ENCODE measurements at places on chromosomes 1 and 21.

GRCh38 chr1:231387770-231388669 is 34.1 kb downstream of the EGLN1 start:
- DNase-seq: peak; percentile 56

DNA sequence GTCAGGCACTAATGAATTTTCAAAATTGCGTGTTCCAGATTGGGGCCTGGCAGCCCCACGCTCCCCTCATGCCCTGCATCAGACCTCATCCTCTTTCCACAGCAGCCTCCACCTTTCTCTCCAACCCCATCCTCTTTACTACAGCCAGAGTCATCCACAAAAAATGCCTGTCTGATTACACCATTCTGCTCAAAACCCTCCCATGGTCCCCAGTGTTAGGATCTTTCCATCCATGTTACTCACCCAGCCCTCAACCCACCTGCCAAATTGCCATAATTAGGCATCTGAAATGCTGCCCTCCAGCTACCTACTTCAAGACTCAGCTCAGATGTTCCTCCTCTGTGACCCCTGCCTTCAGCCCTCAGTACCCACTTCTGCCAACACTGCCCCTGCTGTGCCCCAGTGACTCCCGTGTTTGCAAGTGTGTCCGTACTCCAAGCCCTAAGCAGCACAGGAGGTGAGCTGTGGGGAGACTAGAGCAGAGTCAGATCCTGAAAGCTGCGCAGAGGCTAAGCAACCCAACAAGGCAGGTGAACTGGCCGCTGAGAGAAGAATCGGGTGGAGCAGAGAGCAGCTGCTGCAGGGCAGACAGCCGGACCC is 715 bp upstream of the ARTN start:
- peak; percentile 79 for DNase-seq

GRCh38 chr1:226678701-226679100 is 60.4 kb downstream of the ITPKB start:
- no peak for DNase-seq

DNA sequence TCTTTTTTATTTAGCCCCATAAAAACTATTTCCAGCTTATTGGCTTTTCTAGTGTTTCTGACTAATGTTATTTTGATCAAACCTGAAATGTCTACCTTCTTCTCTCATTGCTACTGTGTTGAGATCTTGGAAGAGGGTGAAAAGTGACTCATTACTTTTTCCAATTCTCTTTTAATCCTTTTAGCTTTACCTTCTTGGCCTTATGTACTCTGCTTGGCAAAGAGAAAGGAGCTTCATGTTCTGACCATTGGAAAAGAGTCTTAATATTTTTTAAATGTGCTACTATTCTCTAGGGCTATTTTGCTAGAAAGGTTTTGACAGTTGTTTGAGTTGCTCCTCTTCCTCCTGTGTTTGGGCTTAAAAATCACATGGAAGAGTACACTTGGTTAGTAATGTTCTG is 97.8 kb upstream of the CHODL start:
- DNase-seq: no peak

DNA sequence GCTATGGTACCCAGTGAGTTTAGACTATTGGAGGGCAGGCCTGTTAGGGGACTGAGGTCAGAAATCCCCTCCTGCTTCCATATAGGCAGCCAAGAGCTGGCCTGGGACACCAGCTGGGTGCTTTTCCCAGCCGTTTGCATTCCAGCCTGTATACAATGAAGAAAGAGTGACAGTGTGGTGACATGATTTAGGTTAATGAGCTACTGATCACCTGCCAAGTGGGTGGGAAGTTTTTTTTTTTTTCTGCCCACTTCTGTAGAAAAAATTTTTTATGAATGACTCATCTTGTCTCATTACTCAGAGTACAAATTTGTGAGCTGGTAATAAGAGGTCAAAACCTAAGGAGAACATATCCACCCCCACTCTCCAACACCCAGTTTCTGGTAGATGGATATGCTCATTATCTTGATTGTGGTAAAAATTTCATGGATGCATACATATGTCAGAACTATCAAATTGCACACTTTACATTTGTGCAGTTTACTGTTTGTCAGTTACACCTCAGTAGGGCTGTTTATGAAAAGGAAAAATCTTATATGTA is 16.4 kb upstream of the CGN start:
- DNase-seq: peak; percentile 88

DNA sequence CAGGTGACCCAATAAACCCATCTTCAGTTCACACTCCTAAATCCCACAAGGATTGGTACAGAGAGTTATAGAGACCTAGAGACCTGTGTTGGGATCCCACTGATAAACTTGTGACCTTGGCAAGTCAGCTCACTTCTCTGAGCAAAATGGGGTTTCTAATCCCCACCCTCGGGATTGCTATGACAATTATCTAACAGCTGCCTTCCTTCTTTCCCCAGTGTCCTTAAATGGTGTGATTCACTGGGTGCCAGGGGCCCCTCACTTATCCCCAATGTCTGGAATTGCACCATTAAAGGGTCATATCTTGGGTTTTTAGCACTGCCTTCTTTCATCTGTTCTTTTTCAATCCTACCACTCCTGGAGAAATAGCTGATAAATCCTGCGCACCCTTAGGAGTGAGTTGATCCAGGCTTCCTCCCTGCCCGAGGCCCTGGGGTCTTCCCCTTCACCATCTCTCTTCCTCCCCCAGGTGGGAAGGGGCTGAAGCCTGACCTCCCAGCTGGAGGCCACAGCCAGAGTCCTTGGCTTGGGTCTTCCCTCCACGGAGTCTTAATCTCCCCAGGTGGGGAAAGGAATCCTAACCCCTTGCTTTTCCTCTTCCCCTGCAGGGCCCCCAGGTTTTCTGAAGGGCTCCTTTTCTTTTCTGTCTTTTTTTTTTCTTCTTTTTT is 39.7 kb downstream of the LACTBL1 start:
- DNase-seq: no peak

GRCh38 chr21:32981096-32981495 is 44.6 kb upstream of the OLIG2 start:
- no peak for DNase-seq

DNA sequence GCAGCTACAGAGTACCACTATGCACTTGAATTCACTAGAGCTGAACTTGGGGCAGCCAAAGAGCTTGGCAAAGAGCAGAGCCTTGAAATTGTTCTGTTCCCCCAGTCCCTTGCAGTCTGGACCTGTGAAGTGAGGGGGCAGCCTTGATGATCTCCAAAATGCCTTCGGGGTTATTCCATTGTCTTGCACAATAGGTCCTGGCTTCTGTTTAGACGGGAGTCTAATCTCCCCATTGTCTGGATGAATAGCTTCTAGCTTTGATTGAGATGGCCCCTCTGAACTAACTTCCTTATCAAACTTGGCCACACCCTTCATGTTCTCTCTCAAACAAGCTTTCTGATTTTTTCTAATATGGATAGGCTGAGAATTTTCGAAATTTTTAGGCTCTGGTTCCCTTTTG is 72.6 kb downstream of the PGM1 start:
- DNase-seq: no peak

DNA sequence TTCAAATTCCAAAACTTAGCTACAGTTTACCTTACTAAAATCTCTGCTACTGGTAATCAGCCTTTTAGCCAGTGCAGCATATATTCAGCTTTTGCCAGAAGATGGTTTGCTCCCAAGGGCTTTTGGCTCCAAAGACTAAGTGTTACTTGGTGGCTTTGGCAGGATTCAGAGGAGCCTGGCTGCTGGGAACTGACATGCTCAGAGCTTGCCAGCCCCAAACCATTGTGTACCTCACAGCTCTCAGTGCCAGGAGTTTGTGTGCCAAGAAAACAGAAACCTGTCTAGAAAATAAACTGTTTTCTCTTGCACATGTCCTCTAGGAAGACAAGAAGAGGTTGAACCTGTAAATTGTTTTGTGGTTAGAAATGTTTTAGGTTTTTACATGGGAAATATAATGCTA is 315.9 kb downstream of the ST6GALNAC3 start:
- DNase-seq: no peak

- DNase-seq: no peak
Measured at GRCh38 chr1:116352349-116352813, 20.7 kb upstream of the ATP1A1 start.

GRCh38 chr1:92768296-92768695 is 16.6 kb downstream of the EVI5 start:
- no peak for DNase-seq

DNA sequence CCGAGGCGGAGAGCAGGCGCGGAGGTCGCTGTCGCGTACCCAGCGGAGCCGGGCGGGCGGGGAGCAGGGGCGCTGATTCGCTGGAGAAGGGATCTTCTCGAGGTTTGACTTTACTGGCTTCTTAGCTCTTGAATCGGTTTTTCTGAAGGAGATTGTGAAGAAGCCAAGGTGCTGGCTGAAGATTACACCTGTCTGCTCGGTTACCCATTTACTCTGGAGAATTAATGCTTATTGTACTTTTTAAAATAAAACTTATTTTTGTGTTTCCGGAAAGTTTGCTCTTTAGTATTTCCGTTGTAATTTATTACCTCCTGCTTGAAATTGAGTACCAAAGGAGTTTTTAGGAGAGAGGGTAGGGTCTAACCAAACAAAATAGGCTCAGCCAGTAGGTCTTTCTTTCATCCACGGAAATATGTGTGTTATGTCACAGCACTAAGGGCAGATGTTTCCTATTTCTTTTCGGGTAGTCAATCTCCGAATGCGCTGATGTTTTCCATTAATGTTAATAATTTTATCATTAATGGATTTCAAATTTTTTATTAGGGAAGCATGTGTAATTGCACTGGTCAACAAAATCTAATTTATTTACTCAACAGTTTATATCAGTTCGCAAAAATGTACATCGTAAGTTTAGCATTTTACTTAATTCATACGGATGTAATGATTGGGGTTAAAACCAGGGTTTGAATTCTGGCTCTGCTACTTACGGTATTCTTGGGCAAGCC is 510 bp upstream of the GNG5 start:
- DNase-seq: no peak

DNA sequence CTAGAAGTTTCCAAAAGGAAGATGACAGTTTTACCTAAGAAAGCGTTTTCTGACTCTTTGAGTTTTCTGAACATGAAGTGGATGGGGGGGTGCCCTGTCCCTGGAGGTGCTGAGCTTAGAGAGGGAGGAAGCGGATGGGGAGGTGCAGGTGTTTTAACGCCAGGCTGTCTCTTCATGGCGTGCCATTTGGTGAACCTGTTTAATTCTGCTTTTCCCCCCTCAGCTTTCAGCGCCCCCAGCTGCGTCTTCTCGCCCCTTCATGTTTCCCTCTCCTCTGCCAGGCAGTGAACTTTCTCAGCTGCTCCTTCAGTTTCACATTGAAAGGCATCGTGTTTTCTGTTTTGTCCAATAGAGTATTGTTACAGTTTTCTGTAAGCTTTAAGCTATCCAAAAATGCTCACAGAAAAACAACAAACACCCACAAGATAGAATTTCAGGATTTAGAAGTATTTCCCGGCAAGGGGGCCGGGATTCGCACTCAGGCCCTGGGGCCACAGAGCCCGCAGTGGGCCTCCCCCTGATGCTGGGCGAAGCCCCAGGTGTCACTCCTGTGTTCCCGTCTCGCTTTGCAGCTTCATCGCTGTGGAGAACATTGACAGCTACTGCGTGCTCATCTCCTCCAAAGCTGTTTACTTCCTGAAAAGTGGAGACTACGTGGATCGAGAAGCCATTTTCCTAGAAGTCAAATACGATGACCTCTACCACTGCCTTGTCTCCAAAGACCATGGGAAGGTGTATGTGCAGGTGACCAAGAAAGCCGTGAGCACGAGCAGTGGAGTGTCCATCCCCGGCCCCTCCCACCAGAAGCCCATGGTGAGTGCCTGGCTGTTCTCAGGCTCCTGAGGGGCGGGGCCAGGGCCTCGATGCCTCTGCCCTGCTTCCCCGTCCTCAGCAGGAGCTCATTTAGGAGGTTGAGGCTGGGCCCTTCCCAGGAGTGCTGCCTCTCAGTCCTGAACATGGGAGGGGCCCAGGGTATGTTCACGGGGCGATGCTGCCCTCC is 111.4 kb downstream of the DHRS3 start:
- DNase-seq: no peak

DNA sequence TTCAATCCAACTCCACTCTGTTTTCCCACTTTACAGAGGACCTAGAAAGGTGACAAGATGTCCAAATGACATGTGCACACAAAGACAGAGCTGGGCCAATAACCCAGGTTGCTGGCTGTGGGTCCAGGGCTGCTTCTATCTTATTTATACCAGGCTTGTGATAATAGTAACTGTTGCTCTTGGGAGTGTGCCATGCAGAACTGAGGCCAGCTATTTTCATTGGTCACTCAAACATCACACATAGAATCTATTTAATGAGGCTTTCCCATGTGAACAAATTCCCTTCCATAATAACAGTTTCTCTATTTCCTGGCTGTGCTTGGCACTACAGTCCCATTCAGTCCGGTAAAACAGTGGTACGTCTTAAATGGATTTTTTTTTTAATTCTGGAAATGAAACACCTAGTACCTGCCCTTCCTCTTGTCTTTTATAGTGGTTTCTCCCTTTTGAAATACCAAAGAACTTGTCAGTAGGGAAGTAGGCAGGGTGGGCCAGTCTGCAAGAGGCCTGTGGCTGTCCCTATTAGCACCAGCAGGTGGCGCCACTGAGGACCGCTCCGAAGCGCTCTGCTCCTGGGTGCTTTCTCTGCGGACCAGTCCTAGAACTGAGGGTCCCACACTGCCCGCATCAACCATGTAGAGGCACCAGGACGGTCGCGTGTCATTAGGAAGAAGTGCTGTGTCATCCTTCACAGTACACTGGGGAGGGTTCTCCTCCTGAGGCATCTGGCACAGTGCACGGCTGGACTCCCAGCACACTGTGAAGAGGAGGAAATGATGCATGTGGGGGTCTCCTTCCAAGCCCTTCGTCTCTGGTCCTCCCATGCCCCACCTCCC is 52.1 kb downstream of the GPR161 start:
- DNase-seq: peak; percentile 31

DNA sequence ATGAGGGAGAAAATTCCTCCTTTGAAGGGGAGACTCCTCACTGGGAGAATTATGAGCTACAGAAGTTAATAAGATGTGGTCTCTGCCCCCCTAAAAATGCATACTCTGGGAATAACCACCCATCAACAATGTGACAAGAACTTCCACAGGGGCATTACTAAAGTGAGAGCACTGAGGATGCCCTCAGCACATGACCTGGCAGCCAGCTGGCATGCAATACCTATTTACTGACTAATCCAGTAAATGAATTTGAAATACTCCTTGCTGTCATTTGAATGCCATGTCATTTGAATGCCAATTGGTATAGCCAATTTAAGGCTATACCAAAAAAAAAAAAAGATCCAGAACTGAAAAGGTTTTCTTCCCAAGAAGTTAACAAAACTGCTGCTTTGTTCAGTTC is 30.8 kb downstream of the PLPP3 start:
- no peak for DNase-seq

DNA sequence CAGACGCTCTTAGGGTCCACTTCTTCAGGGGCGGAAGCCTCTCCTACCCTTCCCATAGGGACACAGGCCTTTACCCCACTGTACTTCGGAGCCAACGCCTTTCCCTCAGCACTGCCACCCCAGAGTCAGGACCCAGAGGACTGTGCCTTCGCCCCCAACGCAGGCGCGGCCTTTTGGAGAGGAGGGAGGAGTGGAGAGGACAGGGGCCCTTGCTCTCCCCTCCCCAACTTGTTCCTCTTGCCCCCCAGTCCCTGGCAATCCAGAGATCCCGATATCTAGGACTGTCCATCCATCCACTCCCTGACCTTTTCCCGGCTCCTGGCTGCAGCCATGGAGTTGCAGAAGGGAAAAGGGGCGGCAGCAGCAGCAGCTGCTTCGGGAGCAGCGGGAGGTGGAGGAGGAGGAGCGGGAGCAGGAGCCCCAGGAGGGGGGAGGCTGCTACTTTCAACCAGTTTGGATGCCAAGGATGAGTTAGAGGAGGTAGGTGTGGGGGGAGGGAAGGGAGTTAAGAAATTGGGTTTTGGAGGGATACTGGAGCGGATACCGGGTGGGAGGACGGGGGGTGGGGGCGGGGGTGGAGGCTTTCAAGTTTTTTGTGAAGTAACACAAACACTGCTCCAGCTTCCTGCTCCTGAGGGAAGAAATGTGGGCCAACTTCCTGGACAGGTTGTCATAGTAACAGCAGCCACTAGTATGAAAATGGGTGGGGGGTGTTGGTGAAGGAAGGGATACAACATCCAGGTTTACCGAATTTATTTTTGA is 636 bp downstream of the INTS3 start:
- DNase-seq: peak; percentile 20

All from RWPE1 (cell line).